ENCODE measurements at places on chromosomes 7 and 10. TPM values are rescaled to one million over a fixed set of nuclear protein-coding genes. Genes with fewer than 3 reads are reported as not detected.

- DNase-seq: no peak
Measured at GRCh38 chr7:123627851-123628250, 26.2 kb downstream of the ASB15 start.

Gene UTF1
- total RNA-seq: not detected

DNA sequence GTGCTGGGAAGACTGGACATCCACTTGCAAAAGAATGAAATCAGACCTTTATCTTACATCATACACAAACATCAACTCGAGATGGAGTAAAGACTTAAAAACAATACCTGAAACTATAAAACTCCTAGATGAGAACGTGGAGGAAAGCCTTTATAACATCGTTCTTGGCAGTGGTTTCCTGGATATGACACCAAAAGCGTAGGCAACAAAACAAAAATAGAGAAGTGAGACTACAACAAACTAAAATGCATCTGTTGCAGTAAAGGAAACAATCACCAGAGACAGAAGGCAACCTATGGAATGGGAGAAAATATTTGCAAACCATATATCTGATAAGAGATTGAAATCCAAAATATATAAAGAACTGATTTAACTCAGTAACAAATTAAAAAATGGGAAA is 33.3 kb downstream of the CC2D2B start:
- no peak for DNase-seq

Gene SLC35B4
- total RNA-seq: 4.3 TPM

Gene HNRNPA2B1
- 430 TPM for total RNA-seq

GRCh38 chr10:97566336-97566996 is 6.1 kb upstream of the ANKRD2 start:
- DNase-seq: no peak

DNA sequence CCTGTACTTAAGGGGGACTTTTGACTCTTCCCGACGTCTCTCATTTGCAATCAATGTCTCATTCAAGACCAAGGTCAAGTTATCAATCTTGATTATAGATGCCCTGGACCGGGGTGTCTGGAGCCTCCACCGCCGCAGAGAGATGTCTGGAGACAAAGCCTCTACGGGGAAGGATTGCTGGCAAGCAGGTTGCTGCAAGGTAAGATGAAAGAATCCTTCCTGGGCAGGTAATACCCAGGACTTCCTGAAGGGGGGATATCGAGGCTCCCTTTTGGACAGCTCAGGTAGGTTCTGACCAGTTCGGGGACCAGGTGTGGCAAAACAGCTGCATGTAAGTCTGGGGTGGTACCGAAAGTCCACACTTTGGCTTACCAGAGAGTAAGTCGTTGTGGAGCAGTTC is 12.5 kb upstream of the CUX1 start:
- DNase-seq: no peak

GRCh38 chr10:6202684-6203330 is at the start of gene PFKFB3:
PFKFB3 (plus strand) TSS chr10:6202932; CDS start chr10:6203261, 329 bp downstream.
- DNase-seq: peak; percentile 98

Gene EPHB6
- 3.9 TPM for total RNA-seq
